Testis (tissue), 5 donors: ENCODE measurements at places on chromosomes 16 and 17.

DNA sequence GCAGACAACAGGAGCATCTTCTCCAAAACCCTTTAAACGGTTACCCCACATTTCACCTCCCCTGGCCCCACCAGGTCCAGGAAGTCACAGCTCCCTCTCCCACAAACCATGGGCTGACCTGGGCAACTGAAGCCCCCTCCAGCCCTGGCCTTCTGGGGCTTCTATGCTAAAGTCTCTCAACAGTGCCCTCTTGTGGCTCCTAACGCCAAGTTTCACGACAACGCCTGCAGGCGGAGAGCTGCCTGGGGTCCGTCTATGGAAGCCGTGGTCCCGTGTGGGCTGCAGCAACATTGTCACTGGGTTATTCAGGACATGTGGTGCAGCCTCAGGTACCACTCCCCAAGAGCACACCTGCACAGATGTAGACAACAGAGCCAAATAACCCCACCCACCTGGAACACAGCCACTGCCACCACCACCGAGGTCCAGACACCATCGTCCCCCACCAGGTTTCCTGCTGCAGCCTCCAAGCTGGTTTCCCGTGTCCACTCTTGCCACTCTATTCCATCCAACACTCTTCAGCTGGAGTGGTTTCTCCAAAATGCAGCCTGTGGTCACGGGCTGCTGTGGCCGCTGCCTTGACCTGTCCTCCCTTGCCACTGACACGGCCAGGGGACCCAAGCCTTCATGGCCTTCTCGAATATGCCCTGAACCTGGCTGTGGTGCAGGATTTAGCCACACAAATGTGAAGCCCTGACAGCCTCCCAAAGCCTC lies 19.1 kb downstream of the C16orf95 start:
- DNase-seq = peak; percentile 38

DNA sequence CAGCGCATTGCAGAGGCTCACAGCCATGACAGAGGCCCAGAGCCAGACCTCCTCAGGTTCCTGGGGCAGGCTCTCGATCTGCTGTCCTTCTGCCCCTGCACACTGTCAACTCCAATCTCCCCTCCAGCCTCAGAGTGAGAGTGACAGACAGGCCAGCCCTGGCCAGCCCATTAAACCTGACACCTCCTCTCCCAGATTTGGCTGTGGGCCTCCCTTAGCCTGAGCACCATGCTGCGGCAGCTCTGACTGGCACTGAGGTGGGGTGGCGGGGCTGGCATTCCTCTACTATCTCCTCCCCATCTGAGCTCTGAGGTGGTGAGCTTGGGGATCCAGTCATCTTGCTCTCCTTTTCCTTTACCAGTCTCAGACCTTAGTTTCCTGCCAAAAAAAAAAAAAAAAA lies 15.5 kb upstream of the C1QL1 start:
- no peak for DNase-seq

DNA sequence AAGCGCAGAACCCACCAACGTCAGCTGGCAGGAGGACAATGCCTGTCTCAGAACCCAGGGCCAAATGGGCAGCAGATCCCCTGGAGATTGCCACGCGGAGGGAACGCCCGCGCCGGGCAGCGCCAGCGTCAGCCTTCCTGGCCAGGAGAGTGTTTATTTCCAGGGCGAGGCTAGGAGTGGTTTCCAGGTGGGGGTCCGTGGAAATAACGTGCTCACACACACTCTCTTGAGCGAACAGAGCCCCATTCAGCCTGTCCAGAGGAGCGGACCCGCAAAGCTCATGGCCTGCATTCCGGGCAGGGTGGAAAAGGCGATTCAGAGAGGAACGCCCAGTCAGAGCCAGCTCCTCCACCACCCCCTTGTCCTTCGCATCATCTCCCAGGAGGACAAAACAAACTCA lies 40.3 kb downstream of the SDK2 start:
- no peak for DNase-seq

DNA sequence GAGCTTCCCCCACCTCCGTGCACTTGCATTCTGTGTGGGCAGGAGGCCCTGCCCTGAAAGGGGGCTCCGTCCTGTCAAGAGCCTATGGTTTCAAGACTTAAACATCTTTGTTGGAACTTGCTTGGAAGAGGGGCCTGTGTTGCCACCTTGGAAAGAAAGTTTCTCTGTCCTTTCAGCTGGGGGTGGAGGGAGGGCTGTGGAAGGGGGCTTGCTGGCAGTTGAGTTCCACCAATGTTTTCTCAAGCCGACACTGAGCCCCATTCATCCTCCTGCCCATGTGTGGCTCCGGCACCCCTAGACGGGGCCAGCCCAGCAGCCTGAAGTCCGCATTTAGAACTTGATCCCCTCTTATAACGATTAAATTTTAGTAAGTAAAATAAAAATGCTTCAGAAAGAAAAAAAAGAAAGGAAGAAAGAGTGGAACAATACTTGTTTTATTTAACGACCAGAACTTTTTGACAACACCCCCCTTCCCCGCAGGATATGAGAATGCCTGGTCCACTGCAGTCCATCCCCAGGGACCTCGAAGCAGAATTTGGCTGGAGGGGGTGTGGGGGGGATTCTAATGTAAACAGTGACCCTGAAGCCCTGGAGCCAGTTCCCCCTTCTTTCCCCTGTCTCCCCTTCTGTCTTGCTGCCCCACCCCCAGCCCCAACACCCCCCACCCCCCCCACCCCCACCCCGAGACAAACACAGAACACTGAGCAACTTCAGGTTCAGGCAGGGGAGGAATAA lies 26.9 kb upstream of the CLEC18A start:
- no peak for DNase-seq

GRCh38 chr17:40862985-40863733 lies 3.9 kb downstream of the KRT12 start:
- peak; percentile 74 for DNase-seq

GRCh38 chr17:5506307-5506706 lies 19.9 kb downstream of the MIS12 start:
- no peak for DNase-seq

GRCh38 chr17:55567240-55568214 lies 56.3 kb upstream of the SMIM36 start:
- peak; percentile 46 for DNase-seq

DNA sequence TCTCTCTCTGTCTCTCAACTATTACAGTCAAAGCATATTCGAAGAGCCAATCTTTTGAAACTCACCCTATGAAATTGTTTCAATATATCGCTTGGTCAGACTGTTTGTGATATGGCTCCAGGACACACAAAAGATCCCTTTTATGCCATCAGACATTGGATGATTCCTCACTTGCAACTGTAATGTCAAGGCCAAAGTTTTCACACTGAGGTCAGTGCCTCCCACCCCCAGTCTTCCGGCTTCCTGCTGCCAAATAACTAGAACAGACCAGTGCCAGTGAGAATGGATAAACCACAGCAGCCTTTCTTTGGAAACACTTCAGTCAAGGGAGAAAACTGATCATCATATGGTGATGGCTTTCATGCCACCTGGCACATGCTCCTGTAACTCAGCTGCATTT lies 321.9 kb upstream of the ZFHX3 start:
- peak; percentile 86 for DNase-seq

- no peak for DNase-seq
These were observed 1.9 kb upstream of the MATCAP1 start for GRCh38 chr16:67185651-67186134.

DNA sequence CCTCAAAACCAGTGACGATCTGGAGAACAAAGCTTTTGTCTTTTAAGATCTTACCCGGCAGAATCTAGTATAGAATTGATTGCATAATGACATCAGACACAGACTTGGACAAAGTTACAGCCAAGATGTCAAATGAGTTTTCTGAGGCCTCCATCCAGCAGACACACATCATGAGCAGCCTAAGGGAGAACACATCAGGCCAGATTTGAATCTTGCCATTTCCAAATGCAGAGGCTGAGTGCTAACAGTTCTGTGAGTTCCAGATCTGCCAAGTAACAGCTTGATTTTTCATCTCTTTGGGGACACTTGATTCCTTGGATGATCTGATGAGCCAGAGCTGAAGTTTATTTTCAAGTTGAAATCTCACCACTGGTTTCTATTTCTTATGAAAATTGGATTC lies 21.0 kb downstream of the NOG start:
- DNase-seq = no peak

GRCh38 chr16:29701214-29701555 lies 22.2 kb downstream of the QPRT start:
- DNase-seq = no peak
